NCI-H187 treated with DMSO at 0.1 percent for 48 hours (cell line): ENCODE measurements at places on chromosomes 5 and 9.

DNA sequence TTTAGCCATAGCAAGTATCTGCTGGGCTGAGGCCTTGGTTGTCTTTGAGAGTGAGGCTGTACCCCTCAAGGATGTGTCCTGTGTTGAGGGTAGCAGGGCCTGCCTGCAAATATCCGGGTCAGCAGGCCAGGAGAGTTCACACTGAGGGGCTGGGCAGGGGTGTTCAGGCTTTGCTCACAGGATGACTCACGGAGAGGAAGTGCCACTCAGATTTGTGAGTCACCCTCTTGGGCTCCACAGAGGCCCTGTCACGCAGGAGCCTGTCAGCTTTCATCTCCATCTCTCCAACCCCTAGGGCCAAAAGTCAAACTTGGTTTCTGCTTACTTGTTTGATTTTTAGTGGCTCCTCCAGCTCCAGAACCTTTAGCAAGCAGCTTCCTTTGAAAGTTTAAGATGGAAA is 211.5 kb downstream of the SEC61B start:
- DNase-seq: no peak

DNA sequence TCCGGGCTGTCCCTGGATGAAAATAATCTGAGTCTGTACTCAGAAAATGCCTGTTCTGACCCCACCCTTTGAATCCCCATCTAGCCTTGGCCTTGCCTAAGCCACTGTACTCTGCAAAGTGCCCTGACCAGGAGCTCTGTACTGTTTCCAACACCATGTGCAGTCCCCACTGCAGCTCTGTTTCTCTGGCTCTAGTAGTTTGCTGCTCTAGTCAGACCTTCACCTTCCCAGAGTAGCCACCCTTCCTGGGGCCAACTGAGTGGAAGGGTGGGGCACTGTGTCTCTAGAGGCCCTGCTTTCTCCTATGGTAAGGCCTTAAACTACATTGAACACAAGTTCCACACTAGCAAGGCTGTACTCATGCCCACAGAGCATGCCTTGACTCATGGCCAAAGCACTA is 31.9 kb downstream of the P4HA2 start:
- no peak for DNase-seq

DNA sequence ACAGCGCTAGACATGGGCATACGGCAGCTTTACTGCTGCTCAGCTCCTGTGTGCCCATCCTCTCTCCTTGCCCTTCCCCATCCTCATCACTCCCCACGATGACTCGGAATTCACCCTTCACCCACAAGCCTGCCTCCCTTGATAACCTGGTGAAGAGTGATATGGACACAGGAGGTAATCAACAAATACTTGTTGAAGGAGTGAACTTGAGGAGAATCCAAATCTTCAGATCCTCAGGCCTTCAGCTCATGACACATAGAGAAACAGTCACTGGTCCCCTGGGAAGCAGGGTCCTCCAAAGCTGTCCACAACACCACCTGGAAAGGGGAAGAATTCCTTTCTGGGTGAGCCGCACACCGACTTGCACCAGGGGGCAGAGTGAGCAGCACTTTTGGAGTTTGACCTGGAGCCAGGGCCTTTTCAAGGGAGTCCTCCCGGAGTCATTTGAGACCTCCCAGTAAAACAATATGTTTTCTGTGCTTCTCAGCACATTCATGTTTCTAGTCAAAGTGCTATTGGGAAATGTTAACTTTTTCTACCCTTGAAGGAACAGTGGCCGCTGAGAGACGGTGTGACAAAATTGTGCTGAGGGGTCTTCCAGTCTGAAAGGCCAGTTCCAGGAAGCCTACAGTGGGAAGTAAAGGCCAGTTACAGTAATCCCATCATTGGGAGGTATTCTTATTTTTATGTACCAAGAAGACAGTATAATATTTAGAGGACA is 332.3 kb downstream of the CWC27 start:
- peak; percentile 9 for DNase-seq

GRCh38 chr5:36692791-36693763 is 86.7 kb downstream of the SLC1A3 start:
- DNase-seq: no peak

DNA sequence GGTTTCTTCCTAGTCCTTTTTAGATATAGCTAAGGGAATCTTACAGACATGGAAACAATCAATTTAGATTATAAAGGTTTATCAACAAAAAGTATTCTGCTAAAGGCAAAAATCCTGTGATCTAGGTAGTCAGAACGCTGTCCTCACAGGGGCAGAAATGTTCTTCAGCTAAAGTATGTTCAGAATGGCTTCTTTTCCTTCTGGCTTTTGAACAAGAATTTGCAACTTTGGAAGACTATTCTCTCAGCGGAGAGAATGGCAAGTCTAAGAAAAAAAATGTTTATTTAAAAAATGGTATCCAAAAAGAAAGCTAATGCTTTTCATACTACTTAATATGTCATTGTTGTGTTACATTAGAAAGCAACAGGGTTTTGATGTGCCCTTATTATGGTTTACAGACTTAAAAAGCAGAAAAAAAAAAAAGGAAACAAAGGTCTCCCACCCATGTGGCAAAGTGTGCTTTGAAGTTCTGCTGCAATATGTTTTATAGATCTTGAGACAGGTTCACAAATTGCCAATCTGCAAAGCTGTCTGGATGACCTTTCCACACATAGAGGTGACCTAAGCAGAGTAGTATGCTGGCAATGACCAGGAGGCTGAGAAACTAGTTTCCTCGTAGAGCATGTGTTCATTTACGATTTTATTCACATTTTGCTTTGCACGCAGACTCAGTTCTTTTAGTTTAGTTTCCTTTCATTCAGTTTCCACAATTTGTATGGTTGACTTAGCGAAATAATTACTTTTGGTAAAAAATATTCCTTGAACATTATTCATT is 45.1 kb upstream of the PJA2 start:
- DNase-seq: no peak
